Activated effector memory CD4-positive, alpha-beta T cell treated with anti-CD3 and anti-CD28 coated beads, Interleukin-2, amount 50 U/mL, for 16 hours (primary cell): ENCODE measurements at places on chromosomes 13 and 19.

- no peak for DNase-seq
Measured at GRCh38 chr13:33612641-33613638, 205.0 kb upstream of the RFC3 start.

DNA sequence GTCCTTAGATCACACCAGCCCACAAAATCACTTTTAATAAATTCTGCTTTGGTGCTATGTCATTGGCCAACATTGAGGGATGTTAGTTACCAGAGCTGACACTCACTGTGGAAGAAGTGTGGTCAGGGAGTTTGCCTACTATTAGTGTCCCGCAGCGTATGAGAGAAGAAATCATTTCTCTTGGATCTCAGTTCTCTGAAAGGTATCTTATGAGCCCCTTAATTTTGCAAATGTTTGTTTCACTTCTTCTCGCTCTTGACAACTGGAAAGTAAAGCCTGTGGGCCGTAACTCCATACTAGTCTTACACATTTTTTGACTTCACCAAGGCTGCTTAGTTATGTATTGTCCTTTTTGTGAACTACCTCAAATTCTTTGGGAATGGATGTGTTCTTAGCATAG is 80.9 kb downstream of the FLT1 start:
- no peak for DNase-seq

GRCh38 chr13:96454466-96454865 is 364.6 kb downstream of the HS6ST3 start:
- no peak for DNase-seq

DNA sequence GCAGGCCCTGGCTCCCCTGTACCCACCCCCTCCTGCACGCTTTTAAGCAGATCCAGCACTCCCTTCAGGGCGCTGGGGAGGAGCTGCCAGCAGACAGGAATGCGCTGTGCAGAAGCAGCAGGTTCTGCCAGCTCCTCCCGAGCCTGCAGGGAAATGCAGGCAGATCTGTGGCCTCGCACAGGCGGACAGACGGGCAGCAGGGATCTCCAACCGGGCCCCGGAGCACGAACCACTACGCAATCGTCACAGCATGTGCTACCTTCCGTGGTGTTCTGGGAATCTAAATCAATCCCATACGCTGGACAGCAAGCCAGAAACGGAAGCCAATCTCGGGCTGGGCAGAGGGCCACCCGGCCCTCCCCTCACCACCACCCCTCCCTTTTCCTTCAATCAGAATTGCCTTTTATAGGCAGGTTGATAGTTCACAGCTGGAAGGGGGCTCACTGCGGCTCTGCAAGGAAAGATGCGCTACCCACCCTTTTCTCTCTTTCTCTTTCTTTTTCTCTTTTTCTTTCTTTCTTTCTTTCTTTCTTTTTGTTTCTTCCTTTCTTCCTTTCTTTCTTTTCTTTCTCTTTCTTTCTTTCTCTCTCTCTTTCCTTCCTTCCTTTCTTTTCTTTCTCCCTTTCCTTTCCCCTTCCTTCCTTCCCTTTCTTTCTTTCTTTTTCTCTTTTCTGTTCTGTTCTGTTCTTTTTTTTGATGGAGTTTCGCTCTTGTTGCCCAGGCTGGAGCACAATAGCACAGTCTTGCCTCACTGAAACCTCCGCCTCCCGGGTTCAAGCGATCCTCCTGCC is 99.9 kb downstream of the GNG7 start:
- no peak for DNase-seq
